ENCODE measurements at places on chromosomes 3 and 15. TPM values are rescaled to one million over a fixed set of nuclear protein-coding genes. Genes with fewer than 3 reads are reported as not detected.

ITPKA gene
- 0.43 TPM for polyA plus RNA-seq

GRCh38 chr15:90104551-90104950 lies 2.3 kb upstream of the IDH2 start:
- DNase-seq: no peak

GRCh38 chr3:17894434-17895060 lies 152.1 kb upstream of the TBC1D5 start:
- DNase-seq: no peak

GRCh38 chr3:55899887-55900286 lies 412.8 kb upstream of the WNT5A start:
- no peak for DNase-seq

DNA sequence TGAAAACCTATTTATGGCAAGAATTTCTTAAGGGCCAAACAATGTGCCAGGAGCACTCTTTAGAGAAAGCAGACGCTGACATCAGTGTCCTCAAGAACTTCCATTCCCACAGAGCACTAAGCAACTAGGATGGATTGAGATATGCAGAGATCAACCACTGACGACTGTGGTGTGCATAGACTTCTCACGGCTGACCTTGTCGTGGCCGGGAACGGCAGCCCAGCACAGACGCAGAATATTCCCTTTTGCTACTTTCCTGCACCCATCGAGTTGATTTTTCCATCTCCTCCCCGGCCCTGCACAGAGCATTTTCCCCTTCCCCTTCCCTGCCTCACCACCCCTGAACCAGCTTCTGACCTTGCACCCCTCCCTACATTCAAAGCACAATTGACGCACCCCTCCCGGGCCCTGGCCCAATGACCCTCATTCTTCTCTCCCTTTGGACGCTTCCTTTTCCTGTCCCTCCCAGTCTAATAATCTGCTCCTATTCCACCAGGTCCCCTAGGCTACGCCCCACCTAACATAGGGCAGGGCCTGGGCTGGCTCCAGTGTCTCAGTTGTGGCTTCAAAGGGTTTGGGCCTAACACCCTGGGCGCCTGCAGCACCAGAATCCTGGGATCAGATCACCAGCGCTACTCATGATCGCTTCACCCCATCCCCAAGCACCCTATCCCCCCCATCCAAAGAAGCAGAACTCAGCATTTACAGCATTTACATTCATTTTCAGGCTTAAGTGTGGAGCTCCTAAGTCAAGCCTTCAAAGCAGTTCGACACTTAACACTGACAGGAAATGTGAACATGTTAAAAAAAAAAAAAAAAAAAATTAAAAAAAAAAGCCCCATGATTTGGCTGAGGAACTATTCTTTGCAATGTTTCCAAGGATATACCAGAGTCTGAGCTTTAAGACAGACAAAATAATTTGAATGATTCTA lies 151.2 kb downstream of the FOXP1 start:
- no peak for DNase-seq
